ENCODE measurements at places on chromosomes 5 and 9.

- DNase-seq: no peak
Measured at GRCh38 chr5:177105691-177106476, 19.2 kb downstream of the FGFR4 start.

GRCh38 chr5:177025101-177025601, 2.7 kb downstream of the ZNF346 start:
- DNase-seq: no peak

- DNase-seq: no peak
Measured at GRCh38 chr5:44336708-44337107, 52.5 kb downstream of the FGF10 start.

DNA sequence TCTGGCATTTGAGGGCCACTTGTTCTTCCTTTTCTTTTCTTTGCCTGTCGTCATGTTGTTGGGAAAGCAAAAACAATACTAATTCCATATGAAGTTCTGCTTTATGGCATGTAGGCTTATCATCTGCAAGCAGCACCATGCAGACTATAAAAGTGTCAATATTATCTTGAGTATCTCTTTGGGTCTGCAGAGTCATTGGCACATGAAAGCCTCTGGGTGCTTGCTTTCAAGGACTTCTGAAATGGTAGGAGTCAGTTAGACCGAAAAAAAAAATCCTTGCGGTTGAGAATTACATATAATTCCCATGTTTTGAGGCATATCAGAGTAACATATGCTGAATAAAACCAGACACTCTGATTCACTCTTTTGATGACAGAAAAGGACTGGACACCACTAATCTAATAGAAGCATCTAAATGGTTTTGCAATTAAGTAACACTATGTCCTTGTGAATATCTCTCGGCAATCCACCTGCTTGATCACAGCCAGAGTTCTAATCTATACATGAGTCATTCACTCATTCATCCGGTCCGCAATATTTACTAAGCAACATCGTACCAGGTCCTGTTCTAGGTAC, 44.4 kb downstream of the GNAQ start:
- no peak for DNase-seq

- DNase-seq: no peak
Measured at GRCh38 chr5:76677849-76678472, 38.0 kb upstream of the F2R start.

DNA sequence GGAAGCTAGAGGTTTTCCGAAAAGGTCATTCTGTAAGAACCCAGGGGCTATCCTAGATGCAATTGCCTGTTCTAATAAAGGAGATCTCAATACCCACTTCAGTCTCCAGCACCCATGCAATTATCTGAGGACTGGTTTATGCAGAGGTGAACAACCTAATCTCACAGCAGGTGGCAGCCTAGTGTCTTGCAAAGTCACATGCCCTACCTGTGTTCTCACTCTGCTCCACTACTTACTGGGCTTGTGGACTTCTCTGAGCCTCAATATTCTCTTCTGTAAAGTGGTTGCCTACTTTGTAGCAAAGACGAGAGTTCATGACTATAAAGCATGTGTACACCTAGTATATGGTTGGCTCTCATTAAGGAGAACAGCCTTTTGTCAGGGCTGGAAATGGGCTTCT, 21.0 kb upstream of the ALDH1B1 start:
- no peak for DNase-seq

DNA sequence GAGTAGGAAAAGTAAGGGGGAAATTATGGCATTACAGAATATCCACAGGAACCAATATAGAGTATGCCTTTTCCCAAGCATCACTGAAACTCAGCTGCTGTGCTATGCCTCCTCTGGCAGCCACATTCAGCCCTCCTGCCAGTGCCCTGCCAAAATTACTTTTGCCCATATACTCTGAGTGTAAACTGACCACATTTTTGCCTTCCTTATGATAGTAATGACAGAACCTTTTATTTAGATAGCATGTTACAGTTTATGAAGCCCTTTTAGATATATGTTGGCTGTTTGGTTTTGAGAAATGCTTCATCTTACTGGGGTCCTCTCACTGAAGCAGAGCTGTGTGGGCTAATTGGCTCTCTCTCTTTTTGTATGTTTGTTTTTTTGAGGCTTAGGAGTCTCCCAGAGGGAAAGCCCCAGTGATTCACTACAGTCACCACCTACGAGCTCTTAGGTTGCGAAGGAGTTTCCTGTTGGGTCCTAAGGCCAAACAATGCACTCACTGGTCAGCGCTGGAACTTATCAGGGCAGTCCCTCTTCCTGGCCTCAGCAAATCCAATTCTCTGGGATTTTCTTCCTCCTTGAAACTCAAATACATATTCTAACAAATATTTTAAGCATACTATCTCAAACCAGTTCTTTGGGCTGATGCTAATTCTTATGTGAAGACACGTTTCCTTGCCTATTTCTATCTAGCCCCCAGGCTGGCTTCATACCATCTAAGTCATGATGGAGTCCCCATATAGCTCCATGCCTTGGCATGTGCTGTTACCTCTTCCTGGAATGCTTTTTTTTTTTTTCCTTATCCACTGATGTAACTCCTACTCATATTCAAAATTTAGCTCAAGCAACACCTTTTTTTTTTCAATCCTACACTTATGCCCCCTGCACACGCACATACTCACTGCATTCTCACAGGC, 3.7 kb downstream of the PHF24 start:
- no peak for DNase-seq

- no peak for DNase-seq
Measured at GRCh38 chr9:113907282-113907681, 31.2 kb downstream of the ZNF618 start.

DNA sequence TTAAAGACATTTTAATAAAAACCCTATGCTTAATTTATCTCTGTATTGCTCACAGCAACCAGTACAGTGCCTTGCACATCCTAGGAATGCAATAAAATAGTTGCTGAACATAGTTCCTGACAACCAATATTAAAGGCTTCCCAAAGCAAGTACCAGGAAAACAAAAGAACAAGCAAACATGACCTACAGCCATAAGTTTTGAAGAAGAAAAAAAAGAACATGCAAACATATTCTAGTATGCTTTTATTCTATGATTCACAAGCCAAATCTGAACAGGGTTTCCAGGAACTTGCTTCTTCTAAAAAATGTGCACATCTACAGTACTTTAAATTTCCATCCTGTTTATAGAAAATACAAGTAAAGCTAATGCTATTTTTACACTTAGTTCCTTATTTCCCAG, 4.5 kb downstream of the CEMIP2 start:
- no peak for DNase-seq

All from tibial artery (tissue), 4 donors.